ENCODE measurements at places on chromosomes 5 and 9. TPM values are rescaled to one million over a fixed set of nuclear protein-coding genes. Genes with fewer than 3 reads are reported as not detected.

CD72 gene
- 4.8 TPM for polyA plus RNA-seq

FOXD4 gene
- polyA plus RNA-seq: 2.3 TPM

PCDHA1 gene
- polyA plus RNA-seq: not detected

RANBP6 gene
- polyA plus RNA-seq: 20.2 TPM

IFNB1 gene
- not detected for polyA plus RNA-seq

ARRDC1 gene
- polyA plus RNA-seq: 30.4 TPM

FST gene
- polyA plus RNA-seq: 15.4 TPM
